ENCODE measurements at places on chromosomes 7 and 10.
A peak's percentile ranks its signal among the peaks of the same experiment; 100 is the strongest.

DNA sequence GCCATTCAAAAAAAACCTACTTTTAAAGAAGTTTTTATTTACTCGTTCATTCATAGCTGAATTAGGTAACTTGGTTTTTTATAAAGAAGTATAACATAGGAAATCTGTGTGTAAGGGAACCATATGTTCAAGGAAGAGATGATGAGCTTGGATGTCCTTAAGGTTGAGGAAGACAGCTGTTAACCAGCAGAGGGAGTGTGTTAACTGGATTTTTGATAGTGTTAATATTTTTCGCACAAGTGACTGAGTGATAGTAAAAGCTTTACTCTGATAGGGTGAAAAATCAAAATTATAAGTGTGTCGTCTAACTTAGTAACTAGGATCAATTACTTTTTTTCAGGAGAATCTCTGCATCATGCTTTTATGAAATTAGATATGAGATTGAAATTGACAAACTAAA lies 134.7 kb downstream of the ARL5B start:
- peak; percentile 4 for DNase-seq

DNA sequence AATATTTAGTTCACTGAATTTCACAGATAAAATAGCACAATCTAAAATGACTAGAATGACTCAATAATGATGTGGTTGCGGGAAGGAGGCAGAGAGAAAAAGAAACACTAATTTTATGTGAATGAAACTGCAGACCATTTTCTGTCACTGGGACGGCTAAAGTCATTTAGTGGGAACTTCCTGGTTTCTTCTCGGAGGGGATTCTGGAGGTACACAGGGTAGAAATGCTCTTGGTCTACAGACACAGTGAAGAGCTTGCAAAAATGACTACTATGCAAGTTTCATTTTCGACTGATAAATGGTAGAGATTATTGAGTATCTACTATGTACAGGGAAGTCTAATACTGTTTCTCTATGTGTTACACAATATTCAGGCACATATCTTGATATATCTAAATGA lies 63.5 kb upstream of the LRRN3 start:
- DNase-seq, result no peak

DNA sequence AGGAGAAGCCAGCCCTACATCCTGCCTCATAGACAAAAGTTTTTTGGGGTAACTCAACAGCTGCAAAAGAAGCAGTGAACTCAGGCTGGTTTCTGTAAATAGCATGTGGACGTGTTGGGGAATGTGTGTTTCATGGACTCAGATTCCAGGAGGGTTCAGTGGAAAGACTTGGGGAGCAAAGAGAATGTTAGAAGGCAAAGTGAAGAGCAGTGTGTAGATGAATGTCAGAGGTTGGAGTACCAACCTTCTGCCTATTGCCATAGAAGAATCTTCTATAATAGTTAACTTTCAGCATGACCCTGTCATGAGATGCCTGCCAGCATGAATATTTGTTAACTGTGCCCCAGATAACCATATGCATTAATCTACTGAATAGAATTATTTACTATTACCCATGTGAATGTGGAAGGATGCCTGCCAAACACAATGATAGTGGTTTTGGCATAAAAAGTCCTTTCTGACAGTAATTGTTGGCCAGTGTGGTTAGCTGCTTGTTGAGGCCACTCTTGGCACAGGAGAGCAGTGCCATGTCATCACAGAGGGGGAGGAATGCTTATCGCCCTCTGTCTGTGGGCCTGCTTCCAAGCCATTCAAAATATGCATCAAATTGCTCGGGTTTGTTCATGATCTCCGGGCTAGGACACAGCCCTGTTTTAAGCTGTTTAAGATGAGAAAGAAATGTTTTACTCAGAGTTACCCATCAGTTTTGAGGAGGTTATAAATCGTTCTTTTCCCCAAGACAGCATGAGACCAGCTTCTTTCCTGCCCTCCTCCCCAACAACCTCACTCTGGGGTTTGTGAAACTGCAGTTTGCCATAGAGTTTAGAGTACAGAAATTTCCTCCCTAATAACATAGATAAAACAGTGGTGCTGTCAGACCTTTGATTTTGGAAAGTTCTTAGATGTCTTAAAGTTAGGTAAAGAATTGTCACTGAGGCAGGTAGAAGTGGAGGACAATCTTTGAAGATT lies 165.3 kb downstream of the WNT2 start:
- peak; percentile 16 for DNase-seq

- no peak for DNase-seq
Measured at GRCh38 chr10:10872035-10872673, 145.5 kb upstream of the CELF2 start.

DNA sequence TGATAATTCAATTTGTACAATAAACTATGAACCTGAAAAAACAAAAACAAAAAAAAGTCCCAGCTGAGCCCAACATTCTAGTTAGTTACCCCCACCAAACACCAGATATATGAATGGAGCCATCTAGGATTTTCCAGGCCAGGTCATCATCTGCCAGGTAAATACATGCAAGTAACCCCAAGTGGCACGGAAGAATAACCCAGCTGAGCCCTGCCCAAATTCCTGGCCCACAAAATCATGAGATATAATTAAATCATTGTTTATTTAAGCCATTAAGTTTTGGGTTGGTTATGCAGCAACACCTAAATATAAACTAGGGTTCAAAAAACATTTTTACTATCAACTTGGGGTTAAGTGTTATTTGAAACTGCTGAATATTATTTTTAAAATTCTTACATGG lies 19.0 kb downstream of the PARD3 start:
- no peak for DNase-seq

DNA sequence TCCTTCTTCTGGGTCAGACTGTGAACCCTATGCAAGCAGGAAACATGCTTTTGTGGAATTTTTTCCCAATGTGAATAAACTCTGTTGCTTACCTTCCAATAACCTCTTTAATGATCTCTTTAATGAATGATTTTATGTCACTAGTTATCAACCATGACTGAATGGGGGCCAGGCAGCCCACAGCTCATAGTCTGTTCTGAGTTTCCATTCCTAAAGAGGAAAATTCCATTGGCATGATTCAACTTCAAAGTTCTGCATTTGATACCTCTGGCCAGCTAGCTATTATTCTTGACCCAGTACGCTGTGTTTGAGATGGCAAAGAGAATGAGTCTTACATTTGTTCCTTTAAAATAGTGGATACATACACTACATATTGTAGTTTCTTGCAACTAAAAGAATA lies 867.8 kb upstream of the CELF2 start:
- no peak for DNase-seq

GRCh38 chr7:16978358-16979244 lies 96.8 kb upstream of the AGR3 start:
- no peak for DNase-seq

DNA sequence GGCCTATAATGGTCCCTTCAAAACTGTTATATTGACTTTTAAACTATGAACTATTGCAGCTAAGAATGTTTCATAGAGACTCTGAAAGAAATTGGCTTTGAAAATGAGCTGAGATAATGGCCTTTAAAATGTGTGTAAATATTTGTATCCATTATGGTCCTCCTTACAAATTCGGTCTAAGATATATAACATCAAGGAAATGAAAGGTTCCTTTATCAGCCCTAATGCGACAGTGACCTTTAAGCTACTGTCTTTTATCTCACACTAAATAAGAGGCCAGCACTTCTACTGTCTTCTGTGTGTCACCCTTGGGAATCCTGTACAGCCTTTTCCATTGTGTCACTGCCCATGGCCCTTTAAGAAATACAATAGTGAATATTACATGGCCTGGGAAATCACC lies 19.5 kb downstream of the COL28A1 start:
- no peak for DNase-seq

- DNase-seq, result no peak
Measured at GRCh38 chr7:90320418-90320800, 695 bp downstream of the FAM237B start.

DNA sequence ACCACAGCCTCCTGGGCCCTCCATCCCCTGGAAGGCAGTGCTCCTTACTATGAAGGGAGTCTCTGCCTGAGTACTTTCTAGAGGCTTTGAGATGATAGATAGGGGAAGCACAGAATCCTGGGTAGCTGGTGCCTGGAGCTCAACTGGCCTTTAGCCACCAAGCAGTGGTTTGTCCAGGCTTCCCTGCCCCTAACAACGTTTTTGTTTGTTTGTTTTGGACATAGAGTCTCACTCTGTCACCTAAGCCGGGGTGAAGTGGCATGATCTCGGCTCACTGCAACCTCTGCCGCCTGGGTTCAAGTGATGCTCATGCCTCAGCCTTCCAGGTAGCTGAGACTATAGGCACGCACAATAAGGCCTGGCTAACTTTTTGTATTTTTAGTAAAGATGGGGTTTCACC lies 289.4 kb downstream of the PLXNA4 start:
- no peak for DNase-seq

DNA sequence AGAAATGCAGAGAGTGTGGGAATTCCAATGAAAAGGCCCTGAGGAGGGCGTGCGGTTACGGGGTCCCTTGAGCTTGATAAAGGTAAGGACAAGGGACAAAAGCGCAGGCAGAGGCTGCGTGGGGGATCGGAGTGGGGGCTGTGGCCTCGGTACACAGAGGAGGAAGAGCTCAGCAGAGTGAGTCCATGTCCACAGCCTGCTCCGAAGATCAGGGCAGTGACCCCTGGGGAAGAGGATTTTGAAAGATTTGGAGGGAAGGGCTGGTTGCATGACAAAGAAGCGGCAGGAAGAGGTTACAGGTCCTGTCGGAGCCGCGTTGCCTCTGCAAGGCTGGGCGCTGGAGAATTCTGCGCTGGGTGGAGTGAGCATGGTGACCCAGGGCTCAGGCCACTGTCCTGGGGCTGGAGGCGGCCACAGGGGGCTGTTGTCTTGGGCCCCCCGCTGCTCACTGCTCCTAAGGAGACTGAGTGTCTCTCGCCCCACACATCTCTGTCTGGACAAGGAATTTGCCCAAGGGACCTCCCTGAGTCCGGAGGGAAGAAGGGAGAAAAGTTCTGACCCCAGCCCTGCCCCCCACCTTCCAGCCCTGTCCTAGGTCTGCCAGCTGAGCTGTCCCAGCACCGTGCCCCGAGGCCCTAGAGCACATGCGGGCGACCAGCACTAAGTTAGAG lies 69.8 kb upstream of the INSIG1 start:
- DNase-seq, result no peak

GRCh38 chr7:4665661-4666060 lies 16.4 kb upstream of the FOXK1 start:
- DNase-seq, result no peak

- DNase-seq, result no peak
Measured at GRCh38 chr10:126902157-126902556, 3.1 kb upstream of the DOCK1 start.

- no peak for DNase-seq
Measured at GRCh38 chr10:112649822-112650152, 202.8 kb downstream of the VTI1A start.

DNA sequence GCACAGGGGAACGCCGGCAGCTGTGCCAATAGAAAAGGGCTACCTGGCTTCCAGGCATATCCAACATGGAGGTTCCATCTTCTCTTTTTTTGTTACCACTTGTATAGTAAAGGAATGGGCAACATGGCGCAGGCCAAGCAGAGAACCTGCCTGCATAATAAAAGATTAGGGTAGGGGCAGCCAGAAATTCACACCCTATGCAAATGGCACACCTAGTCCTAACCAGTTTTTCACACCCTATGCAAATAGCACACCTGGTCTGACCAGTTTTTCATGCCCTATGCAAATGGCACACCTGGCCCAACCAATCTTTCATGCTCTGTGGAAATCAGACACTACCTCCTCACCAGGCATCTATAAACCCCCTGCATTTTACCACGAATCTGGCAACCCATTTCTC lies 369.5 kb downstream of the IPMK start:
- DNase-seq, result no peak

GRCh38 chr7:32472015-32472414 lies 18.2 kb downstream of the LSM5 start:
- no peak for DNase-seq

GRCh38 chr10:13945390-13946208 lies 358.8 kb downstream of the PRPF18 start:
- no peak for DNase-seq

GRCh38 chr7:135684136-135684535 lies 21.8 kb downstream of the STMP1 start:
- no peak for DNase-seq

- no peak for DNase-seq
Measured at GRCh38 chr7:128739990-128740682, 977 bp downstream of the CALU start.

DNA sequence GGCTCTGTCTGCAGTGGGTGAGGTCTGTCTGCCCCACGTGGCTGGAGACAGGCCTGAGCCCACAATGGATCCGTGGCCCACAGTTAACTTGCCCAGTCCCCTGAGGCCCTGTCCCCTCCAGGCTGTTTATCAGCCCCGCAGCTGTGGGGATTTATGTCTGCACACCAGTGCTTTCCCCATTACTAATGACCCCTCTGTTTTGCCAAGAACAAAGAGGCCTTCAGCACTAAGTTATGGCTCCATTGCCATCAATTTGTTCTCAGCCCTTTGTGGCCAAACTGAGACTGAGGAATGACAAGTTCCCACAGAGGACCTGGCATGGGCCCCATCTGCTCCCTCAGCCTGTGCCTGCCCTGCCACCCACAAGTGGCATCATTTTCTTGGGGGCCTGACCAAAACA lies 138.2 kb downstream of the C10orf105 start:
- no peak for DNase-seq

- no peak for DNase-seq
Measured at GRCh38 chr7:27482219-27482618, 180.5 kb downstream of the HIBADH start.

DNA sequence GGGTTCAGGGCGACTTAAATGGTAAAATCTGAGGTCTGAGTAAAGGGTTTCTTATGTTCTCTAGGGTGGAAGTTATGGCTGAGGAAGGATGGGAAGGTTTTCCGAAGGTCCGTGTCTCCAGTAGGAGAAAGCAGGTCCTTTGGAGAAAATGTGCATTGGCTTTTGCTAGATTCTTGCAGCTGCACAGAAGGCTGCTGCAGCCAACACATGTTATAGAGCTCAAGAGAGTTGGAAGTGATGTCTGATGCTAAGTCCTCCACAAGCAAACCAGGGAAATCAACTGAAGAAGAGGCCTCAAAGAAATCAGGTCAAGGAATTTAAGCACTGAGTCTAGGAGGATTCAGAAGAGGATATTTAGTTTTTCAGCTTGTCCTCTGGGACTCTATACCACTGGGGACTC lies 404.6 kb downstream of the LRMDA start:
- DNase-seq, result no peak

GRCh38 chr7:42672339-42672999 lies 239.4 kb downstream of the C7orf25 start:
- DNase-seq, result no peak

DNA sequence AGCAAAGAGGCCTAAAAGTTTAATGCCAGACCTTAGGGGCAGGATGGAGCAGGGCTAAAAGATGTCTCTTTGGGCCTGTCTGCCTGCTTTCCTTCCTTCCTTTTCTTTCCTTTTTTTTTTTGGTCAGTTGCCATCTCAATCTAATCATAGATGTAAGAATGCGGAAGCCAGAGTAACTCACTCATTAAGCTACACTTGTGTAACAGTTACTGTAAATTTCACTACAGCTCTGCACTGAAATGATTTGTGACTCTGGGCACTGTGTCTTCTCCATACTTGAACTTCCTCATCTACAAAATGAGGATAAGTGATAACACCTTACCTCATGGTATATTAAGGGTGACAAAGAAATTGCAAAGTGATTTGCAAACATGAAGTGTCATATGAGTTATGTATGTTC lies 75.5 kb upstream of the AGK start:
- DNase-seq, result no peak
